ENCODE measurements at places on chromosomes 1 and 21.

DNA sequence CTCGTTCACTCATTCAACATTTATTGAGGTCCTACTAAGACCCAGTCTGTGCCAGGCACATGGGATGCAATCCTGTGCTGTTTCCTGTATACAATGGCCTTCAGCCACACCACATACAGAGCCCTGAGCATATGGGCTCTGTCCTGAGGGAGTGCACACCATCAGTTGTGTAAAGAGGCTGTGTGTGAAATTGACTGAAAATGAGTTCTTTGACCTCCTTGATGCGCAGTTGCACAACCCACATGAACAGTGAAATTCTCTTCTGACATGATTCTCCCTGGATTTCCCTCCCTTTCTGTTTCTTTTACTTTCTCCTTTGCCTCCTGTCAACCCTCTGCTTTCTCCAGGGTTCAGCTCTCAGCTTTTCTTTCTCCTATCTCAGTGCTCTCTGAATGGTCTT lies 6.3 kb upstream of the SYT6 start:
- DNase-seq, result no peak

DNA sequence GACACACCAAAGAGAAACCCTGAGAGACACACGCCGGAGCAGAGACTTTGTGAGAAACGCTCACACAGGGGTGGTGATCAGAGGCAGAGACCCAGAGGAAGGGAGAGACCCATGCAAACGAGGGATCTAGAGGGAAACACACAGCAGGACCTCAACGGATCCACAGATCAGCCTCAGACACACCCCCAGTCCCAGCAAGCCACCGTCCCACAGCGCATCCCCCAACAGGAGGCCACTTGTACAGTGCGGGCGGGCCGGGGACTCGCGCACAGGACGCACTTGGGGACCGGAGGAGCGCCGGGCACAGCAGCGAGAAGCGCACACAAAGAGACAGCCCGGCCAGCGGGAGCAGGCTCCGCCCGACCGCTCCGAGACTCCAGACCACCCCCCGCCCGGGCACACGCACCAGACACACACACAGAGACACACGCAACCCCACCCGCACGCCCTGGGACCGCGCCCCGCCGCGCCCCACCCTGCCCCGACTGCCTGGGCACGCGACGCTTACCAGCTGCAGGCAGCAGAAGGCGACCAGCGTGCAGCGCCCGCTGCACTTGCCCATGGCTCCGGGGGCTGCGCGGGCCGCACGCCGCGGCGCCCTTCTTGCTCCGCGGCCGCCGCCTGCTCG lies 587 bp downstream of the NKAIN1 start:
- DNase-seq, result no peak

GRCh38 chr1:207904391-207904790 lies 6.5 kb downstream of the CD34 start:
- DNase-seq, result no peak

DNA sequence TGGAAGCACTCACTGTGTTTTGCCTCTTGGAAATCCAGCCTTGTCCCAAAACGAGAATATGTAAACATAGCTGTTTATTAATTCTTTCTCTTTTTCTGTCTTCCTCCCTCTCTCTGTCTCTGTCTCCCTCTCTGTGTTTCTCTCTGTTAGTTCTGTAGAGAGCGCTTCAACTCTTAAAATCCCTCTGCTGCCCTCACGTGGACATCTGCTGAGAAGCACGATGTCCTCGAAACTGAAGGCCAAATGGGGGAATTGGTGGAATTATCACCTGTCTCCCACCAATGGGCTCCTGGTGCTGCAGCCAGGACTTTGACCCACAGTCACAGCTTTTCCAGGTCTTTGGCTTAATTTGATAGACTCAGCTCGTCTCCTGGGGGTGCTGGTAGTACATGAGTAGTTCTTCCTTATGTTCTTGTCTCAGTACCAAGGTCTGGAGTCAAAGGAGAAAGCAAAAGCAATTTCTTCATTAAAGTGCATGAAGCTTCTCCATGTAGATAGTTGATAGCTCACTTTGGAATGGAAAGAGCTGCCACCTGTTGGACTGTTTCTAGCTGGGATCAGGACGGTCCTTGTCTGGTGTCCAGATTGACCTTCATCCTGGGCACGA lies 5.5 kb upstream of the GBP6 start:
- peak; percentile 69 for DNase-seq

GRCh38 chr1:155978325-155978972 lies at the start of gene ARHGEF2:
Gene ARHGEF2 (minus strand): TSS chr1:155978547. CDS start chr1:155978427, 120 bp downstream.
- DNase-seq, result peak; percentile 86

- DNase-seq, result peak; percentile 15
Measured at GRCh38 chr21:42654179-42654912, 925 bp downstream of the PDE9A start.

DNA sequence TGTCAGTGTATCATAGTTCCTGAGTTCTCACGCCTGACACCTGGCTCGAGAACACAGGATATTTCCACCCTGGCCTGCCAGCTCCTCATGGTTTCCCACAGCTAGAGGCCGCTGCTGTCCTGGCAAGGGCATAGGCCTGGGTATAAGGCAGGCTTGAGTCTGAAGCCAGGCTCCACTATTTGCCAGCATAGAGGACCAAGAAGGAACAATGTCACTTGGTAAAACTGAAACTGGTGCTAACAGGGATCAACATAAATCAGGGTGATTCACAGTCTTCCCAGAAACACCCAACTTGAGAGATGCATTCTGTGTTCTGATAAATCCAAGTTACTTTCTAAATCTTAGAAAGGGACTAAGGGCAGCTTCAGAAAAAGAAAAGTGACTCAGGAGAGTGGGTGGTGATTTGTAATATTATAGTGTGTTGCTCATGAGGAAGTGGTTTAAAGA lies 6.9 kb upstream of the S100A2 start:
- no peak for DNase-seq

DNA sequence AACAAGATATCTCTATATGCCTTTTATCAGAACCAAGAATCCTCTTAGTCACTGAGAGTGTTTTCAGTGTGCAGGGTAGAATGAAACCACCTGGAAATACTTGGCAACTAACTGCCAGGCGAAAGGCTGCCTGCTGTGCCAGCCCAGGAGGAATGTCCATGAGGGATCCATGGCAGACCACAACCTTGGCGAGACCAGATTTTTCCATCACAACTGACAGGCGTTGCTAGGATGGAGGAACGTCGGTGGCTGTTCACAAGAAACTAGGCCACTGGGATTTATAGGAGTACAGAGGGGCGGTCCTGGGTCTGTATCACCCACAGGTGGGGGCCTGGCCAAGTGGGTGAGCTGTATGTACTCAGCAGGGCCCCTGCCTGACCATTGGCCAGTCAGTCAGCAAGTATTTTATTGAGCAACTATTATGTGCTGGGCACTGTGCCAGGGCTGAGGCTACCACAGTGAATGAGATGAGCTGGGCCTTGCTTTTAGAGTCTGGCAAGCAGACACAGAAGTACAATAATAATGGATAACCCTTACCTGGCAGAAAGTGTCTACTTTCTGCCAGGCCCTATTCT lies 199.4 kb downstream of the FOXD2 start:
- no peak for DNase-seq

GRCh38 chr1:221611656-221612046 lies 130.2 kb downstream of the DUSP10 start:
- DNase-seq, result no peak

DNA sequence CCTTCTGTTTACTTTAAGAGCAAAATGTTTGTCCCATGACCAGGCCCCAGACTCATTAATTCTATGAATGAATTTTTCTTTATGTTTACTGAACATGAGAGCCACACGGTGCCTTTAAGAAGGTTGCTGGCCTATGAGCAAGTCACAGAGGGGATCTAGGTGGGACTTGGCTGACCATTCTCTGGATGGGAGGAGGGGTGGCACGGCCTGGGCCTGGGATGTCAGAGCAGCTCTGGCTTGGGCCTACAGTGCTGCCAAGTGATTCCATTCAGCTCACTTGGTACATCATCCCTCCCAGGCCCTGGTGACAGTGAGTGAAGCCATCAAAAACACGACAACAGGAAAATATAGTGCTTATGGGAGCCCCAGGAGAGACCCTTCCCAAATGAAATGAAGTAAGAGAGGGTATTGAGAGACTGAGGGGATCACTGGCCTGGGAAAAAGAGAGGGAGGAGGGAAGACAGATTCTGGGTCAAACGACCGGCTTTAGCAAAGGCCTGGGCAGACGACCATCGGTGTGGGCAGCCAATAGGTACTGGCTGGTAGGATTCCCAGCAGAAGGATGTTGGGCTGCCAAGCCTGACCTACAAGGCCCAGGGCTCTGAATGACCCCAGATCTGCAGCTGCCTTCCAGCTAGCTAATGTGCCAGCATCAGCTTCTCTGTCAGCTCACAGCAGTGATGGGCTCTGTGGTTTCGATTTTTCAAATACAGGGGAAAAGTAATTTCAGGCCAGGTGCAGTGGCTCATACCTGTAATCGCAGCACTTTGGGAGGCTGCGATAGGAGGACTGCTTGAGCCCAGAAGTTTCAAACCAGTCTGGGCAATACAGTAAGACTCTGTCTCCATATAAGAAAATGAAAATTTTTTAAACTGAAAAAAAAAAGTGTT lies 3.3 kb downstream of the TMEM53 start:
- no peak for DNase-seq

DNA sequence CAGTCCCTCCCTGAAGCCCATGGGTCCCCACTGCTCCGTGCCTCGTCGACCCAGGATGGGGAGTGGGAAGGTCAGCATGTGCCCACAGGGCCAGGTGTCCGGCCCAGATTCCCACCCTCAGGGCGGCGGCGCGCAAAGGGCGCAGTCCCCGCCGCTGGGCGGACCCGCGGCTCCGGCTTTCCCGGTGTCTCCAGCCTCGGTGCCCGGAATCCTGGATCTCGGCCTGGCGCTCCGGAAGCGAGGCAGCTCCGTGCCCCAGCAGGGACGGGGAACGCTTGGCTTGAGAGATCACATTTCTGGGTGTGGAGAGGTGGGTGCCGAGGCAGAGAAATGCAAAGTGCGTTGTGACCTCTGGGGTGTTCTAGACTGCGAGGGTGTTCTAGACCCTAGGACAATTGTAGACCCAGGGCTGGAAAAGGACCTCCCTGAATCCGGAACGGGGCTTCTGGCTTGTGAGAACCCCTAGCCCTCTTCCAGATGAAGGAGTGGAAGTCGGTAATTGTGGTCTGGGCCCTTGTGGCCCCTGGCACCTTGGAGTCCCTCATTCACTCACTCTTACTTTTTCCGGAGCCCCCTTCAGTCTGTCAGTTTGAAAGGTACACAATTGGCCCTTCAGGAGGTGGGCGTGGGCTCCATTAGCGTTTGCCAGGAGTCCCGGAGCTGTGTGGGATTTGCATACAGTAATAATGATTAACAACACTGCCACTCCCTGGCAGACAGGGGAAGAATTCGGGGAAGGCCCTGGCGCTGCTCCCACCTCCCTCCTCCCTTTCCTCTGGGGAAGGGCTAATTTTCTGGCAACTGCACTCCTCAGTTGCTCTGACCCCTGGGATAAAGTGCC lies 1.6 kb upstream of the KCND3 start:
- no peak for DNase-seq

GRCh38 chr1:186202271-186202764 lies 172.7 kb downstream of the TPR start:
- DNase-seq, result no peak

DNA sequence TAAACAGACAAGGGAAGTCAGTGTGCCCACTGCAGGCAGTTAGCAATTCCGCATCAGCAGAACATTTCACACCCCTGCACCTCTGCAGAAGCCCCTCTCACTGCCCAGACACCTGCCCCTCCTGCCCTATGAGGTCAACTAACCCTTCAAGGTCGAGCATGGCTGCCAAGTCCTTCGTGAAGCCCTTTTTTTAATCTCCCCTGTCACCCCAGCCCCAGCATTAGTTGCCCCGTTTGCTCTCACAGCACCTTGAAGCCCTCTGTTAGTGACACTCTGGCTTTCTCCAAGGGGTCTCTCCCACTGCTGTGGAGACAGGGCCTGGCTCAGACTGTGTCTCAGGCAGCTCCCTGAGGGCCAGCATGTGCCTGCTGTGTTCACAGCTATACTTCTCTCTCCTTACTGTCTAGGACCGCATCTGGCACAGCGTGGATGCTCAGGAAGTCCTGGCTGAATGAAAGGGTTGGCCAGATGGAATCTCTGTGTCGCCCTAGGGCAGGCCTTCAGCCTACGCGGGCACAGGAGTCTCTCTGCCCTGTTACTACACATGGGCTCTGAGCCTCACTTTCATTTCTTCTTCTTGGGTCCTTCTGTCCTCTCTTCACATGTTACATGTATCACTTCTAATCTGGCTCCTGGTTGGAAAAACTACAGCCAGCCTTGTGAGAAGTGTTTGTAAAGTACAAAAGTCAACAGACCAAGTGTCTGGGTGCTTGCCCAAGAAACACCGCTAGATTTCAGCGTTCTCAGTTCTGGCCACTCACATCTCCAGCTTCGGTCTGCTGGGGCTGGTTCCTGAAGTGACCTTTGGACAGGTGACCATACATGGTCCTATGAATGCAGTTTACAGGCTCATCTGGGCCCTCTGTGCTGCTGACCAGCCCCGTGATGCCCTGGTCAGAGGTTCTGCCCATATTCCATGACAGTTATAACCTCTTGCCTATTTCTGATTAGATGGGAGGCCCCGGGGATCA lies 19.7 kb downstream of the SLC2A1 start:
- DNase-seq, result no peak

DNA sequence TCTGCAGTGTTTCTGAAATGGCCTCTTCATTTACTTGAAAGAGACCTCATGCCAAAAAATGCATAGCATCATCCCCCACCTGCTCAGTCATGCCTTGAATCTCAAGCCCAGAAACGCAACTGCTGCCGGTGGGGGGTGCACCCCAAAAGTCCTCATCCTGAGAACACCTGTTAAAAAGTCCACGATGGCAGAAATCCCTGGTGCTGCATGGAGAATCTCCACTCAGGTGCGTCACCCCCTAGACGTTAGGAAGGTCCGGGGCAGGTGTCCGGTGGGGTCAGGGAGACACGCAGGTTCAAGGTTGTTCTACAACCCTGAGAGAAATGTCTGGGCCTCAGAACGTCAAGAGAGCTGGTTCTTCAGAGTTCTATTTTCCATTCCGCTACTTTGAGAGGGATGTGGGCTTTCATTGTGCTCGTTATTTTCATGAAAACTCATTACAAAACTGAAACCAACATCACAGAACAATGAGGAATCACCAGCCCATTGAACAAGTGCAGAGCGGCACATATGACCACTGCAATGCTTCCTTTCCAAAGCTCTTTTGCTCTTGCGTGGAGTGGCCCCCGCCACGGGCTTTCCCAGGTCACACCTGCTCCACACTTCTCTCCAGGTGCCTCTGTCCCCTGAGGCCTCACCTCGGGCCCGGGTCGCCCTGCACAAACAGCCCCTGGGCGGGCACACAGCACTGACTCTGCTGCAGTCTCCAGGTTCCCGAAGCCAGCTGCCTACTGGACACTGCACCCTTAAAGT lies 201.9 kb downstream of the TOMM20 start:
- no peak for DNase-seq

- no peak for DNase-seq
Measured at GRCh38 chr1:61961009-61961408, 218.7 kb downstream of the PATJ start.

GRCh38 chr1:225662155-225662554 lies 9.2 kb upstream of the ENAH start:
- DNase-seq, result no peak

DNA sequence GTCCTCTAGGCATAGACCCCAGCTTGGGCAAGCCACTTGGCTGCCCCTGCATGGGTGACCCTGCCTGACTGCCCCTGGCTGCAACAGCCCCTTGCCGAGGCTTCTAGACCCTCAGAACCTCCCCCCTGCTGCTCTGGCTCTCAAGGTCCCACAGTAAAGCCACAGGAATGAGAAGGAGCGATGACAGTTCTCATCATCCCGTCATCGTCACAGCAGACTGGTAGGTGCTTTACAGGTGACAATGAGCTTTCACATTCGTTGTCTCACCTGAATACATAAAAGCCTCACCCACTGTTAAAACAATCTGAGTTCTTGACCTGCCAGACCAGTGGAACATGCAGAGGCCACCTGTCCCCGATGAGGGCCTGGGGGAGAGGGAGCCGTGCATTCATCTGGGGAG lies 36.0 kb upstream of the GPR157 start:
- DNase-seq, result no peak

GRCh38 chr21:15255763-15256162 lies 191.0 kb upstream of the NRIP1 start:
- DNase-seq, result no peak

Measured in stimulated activated CD8-positive, alpha-beta memory T cell treated with anti-CD3 and anti-CD28 coated beads, Interleukin-7, amount 100 ng/mL, for 4 hours (primary cell).